Aorta (tissue), 5 donors: ENCODE measurements at places on chromosomes 4 and X.
A peak's percentile ranks its signal among the peaks of the same experiment; 100 is the strongest.

- no peak overlapping the region for H3K27ac ChIP-seq
- H3K4me1 ChIP-seq, result no peaks in the 10 kb centered on the region
- H3K27me3 ChIP-seq, result no peaks in the 10 kb centered on the region
- no peak for DNase-seq
- no peaks in the 10 kb centered on the region for H3K36me3 ChIP-seq
These were observed 63.1 kb downstream of the SORCS2 start for GRCh38 chr4:7255488-7255881.

DNA sequence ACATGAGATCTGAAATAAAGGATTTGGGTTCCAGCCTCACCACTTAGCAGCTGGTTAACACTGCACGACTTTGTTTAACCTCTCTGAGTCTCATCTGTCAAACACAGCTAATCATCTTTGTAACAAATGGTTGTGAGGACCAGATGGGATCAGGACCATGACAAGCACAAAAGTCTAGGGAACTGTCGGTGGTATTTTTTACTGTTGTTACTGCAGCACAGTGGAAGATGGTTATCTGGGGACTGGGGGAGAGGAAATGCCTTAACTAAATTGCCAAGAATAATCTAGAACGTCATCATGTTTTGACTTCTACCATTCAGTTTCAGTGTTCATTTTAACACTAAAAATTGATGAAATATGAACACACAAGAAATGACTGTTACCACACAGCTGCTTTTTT is 99.5 kb downstream of the ADGRA3 start:
- H3K27me3 ChIP-seq, result no peaks in the 10 kb centered on the region
- no peaks in the 10 kb centered on the region for H3K36me3 ChIP-seq
- DNase-seq, result no peak
- no peak overlapping the region for H3K27ac ChIP-seq
- H3K4me1 ChIP-seq, result no peaks in the 10 kb centered on the region
- no peak overlapping the region for H3K4me3 ChIP-seq

- no peak overlapping the region for H3K27ac ChIP-seq
- no peaks in the 10 kb centered on the region for H3K4me1 ChIP-seq
- no peak for DNase-seq
These were observed 47.6 kb downstream of the CRMP1 start for GRCh38 chr4:5845035-5845905.

DNA sequence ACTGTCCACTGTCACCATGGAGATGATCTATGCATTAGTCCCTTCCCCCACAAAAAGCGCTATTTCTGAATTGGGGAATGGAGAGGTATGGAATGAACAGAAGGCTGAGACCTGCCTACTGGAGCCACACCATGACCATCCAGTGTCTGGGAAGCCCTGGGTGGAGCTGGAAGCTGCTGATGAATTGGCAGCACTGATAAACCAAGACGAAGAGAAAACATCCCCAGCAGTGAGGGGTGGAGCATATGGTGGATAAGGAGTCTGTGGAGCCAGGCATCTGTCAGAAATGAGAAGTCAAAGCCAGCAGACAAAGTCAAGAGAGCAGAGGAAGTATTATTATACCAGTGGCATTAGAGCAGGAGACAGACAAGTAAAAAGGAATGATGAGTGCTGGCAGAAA is 13.2 kb downstream of the CC2D2A start:
- H3K27me3 ChIP-seq, result no peaks in the 10 kb centered on the region
- H3K27ac ChIP-seq, result no peak overlapping the region
- no peaks in the 10 kb centered on the region for H3K4me1 ChIP-seq
- no peak overlapping the region for H3K4me3 ChIP-seq

DNA sequence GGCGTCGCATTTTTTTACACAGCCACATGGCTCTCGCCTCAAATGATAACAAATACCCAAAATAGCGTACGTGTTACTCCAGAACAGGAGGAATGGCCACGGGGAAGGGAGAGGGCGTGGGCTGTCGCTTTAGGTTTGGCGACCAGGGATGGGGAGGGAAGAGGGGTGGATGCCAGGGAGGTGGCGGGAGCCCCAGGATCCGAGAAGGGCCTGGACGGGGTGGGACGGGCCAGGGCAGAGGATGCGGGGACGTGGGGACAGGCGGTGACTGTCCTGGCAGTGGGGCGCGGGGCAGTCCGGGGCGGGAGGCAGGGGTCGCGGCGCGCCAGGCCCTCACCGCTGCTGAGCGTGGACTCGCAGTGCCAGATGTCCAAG is 631 bp downstream of the TMEM47 start:
- H3K4me3 ChIP-seq, result peak overlapping the region; percentile 89
- peak overlapping the region; percentile 86 for H3K27ac ChIP-seq
- peak; percentile 75 for DNase-seq

- H3K4me1 ChIP-seq, result peaks cover 2% of the 10 kb centered on the region
- no peak overlapping the region for H3K27ac ChIP-seq
- no peaks in the 10 kb centered on the region for H3K27me3 ChIP-seq
These were observed 422.6 kb upstream of the DIPK2B start for GRCh38 chrX:45623266-45623665.

- H3K36me3 ChIP-seq, result no peaks in the 10 kb centered on the region
- H3K27me3 ChIP-seq, result no peaks in the 10 kb centered on the region
- H3K4me1 ChIP-seq, result no peaks in the 10 kb centered on the region
- H3K4me3 ChIP-seq, result peak overlapping the region; percentile 97
These were observed 2.3 kb downstream of the MAML3 start for GRCh38 chr4:140151699-140152012.

DNA sequence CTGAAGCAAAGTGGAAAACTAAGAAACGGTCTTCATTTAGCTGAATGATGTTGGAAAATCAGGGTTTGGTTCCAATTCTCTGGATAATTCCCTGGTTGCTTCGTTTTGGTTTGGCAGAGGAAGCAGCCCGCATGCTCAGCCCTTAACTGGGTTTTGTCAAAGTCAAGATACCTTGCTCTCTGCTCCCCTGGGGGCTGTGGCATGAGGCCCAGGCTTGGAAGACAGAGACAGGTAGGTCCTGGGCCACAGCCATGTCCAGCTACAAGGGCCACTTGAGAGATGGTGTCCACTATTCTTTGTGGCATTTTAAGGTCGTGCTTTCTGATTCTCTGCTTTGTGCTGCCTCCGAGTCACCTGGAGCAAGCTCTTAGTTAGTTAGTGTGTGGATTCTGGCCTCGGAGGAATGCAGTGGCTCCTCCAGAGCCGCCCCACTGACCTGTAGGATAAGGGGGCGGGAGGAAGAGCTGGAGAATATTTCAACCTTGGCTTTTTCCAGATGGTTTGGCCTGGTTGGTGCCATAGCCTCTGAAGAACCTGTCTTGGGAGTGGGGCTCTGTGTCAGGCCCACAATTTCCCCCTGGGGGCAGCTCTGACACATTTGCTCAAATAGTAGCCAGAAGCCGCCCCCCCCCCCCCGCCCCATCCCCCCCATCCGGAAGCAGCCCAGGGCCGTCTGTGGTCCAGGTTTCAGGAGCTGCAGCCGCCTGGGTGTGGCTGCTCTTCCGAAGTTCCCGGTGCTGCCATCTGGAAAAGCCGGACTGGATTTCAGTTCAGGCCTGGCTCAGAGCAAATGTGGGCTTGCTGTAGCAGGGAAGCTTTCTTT is 147.1 kb downstream of the NHS start:
- no peak overlapping the region for H3K4me3 ChIP-seq
- DNase-seq, result no peak
- no peak overlapping the region for H3K27ac ChIP-seq
- no peaks in the 10 kb centered on the region for H3K36me3 ChIP-seq
- H3K27me3 ChIP-seq, result no peaks in the 10 kb centered on the region

DNA sequence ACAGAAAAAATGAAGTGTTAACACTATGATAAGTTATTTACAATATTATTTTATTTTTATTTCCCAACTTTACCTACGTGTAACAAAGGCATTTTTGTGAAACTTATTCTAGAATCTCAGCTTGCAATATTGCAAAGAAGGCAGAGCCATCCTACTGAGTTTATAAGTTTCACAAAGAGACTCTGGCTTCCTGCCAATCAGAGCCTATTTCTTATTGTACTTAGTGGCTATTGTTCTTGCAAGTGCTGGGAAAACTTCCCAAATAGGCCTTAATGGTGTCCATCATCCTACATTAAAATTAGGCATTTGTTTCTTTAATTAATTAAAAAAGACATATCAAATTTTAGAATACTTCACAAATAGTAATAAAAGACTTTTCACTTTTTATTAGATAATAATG is 233.2 kb downstream of the EPHA5 start:
- H3K4me1 ChIP-seq, result peaks cover 1% of the 10 kb centered on the region
- no peak overlapping the region for H3K4me3 ChIP-seq
- no peak for DNase-seq
- H3K27me3 ChIP-seq, result no peaks in the 10 kb centered on the region

DNA sequence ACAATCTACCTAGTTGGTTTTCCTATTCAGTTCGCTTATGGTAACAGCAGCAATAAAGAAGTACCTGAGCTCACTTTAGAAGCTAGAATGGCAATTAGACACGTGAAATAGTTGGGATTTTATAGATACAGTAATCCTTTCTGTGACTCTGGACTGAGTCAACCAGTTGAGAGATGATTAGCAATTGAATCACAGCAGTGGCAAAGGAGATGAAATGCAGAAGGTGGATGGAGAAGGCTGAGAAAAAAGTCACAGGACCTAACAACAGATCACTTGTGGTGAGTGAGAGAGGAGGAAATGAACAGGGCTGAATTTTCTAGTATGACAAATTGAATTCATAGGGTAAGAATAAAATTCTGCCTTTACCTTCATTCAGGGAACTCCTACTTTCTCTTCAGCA is 197.1 kb upstream of the MAGEB18 start:
- no peak overlapping the region for H3K27ac ChIP-seq
- H3K36me3 ChIP-seq, result no peaks in the 10 kb centered on the region
- no peaks in the 10 kb centered on the region for H3K4me1 ChIP-seq
- DNase-seq, result no peak
- H3K4me3 ChIP-seq, result no peak overlapping the region

- H3K36me3 ChIP-seq, result no peaks in the 10 kb centered on the region
- no peak for DNase-seq
- no peaks in the 10 kb centered on the region for H3K4me1 ChIP-seq
- no peak overlapping the region for H3K4me3 ChIP-seq
- no peak overlapping the region for H3K27ac ChIP-seq
These were observed 637.2 kb upstream of the CPEB2 start for GRCh38 chr4:14364953-14365536.

GRCh38 chr4:67996127-67996526 is 32.8 kb upstream of the TMPRSS11A start:
- H3K4me3 ChIP-seq, result no peak overlapping the region
- H3K27me3 ChIP-seq, result no peaks in the 10 kb centered on the region
- H3K36me3 ChIP-seq, result no peaks in the 10 kb centered on the region
- no peak for DNase-seq
- no peaks in the 10 kb centered on the region for H3K4me1 ChIP-seq

GRCh38 chrX:5842601-5843000 is 386.1 kb downstream of the NLGN4X start:
- no peaks in the 10 kb centered on the region for H3K4me1 ChIP-seq
- H3K27ac ChIP-seq, result no peak overlapping the region
- H3K36me3 ChIP-seq, result no peaks in the 10 kb centered on the region
- no peak overlapping the region for H3K4me3 ChIP-seq
- H3K27me3 ChIP-seq, result no peaks in the 10 kb centered on the region

- peaks cover 7% of the 10 kb centered on the region for H3K4me1 ChIP-seq
- H3K27me3 ChIP-seq, result no peaks in the 10 kb centered on the region
- DNase-seq, result no peak
- H3K4me3 ChIP-seq, result no peak overlapping the region
- no peak overlapping the region for H3K27ac ChIP-seq
These were observed 325.4 kb upstream of the GALNT7 start for GRCh38 chr4:172843192-172843591.

- no peaks in the 10 kb centered on the region for H3K36me3 ChIP-seq
- no peak overlapping the region for H3K4me3 ChIP-seq
- no peaks in the 10 kb centered on the region for H3K27me3 ChIP-seq
- DNase-seq, result no peak
- H3K4me1 ChIP-seq, result peaks cover 5% of the 10 kb centered on the region
- no peak overlapping the region for H3K27ac ChIP-seq
These were observed 48.3 kb downstream of the RAI2 start for GRCh38 chrX:17812763-17813162.

- H3K36me3 ChIP-seq, result no peaks in the 10 kb centered on the region
- H3K27ac ChIP-seq, result no peak overlapping the region
- H3K4me1 ChIP-seq, result no peaks in the 10 kb centered on the region
- DNase-seq, result no peak
- no peaks in the 10 kb centered on the region for H3K27me3 ChIP-seq
These were observed 1427.2 kb downstream of the STIM2 start for GRCh38 chr4:28287831-28288233.
